Pancreas (tissue), 10 donors: ENCODE measurements at places on chromosomes 16 and 17. TPM values are rescaled to one million over a fixed set of nuclear protein-coding genes. Genes with fewer than 3 reads are reported as not detected.
A peak's percentile ranks its signal among the peaks of the same experiment; 100 is the strongest.

DNA sequence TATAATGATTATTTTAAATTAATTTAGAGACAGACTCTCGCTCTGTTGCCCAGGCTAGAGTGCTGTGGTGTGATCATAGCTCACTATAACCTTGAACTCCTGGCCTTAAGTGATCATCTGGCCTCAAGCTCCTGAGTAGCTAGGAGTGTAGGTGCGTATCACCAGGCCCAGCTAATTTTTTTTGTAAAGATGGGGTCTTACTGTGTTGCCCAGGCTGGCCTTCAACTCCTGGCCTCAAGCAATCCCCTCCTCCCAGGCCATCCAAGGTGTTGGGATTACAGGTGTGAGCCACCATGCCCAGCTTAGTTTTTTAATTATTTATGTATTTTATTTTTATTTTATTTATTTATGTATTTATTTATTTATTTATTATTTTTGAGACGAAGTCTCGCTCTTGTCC is 17.9 kb downstream of the CTCF start:
- no peak overlapping the region for H3K4me3 ChIP-seq
- no peak for DNase-seq
- no peak overlapping the region for H3K27ac ChIP-seq
- no peaks in the 10 kb centered on the region for H3K4me1 ChIP-seq
- H3K36me3 ChIP-seq = no peaks in the 10 kb centered on the region

DNA sequence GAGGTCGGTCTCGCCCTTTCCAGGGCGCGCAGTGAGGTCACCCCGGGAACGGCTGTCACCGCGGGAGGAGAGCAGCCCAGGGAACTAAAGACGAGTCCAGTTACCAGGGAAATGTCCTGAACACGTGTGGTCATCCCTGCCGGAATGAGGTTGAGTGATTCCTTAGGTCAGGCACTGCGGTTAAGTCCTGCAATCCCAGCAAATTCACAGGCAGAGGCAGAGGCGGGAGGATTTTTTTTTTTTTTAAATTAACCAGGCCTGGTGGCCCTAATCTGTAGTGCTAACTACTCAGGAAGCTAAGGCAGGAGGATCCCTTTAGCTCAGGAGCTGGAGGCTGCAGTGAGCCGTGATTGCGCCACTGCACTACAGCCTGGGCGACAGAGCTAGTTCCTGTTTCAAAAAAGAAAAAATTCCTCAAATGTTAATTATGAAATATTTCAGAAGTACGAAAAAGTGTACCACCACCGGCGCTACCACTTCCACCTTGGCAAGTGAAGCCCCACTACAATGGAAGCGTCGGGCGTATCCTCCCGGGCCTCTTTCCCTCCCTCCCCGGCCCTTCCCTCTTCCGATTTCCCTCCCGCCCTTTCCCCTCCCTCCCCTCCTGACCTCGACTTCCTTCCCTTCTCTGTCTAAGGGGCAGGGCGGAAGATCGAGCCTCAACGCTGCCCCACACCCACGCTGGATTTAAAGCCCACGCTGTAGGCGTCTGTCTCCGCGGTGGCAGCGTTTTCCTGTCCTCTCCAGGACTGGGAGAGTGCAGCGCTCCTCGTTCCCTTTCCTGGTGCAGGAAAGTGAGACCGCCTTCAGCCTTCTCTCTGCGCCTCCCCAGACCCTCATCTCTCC is 27.3 kb downstream of the SLFN11 start:
- DNase-seq = peak; percentile 15
- H3K27ac ChIP-seq = no peak overlapping the region
- no peaks in the 10 kb centered on the region for H3K4me1 ChIP-seq

The SLC35B1 gene
- 28.2 TPM for total RNA-seq

DNA sequence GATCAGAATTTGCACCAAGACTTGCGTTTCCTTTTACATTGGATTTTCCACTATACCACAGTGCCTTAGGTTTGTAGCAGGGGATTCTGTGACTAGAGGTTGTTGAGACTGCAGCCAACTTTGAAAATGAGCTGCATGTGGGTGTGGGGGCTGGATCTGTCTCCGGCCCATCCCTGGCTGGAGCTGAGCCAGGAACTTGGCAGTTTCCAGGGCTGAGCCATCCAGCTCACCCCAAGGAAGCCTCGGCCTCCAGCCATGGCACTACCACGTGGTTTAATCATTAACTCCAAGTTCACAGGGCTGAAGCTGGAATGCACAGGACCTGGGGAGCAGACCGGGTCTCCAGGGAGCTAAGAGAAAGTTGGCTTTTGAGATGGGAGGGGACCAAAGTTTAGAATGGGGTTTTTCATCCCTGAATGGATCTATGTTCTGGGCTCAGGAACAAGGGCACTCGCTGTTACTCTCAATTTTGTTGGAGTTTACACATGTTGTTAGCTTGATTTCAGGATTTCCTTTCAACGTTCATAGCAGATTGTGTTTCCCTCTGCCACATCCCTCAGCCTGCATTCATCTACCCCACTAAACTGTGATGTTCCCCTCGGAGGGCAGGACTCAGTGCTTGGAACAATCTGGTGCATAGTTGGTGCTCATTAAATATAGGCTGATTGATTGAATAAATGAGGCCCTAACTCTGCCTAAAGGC is 42.3 kb upstream of the HNF1B start:
- DNase-seq = peak; percentile 73
- no peak overlapping the region for H3K27ac ChIP-seq
- H3K4me3 ChIP-seq = no peak overlapping the region
- H3K27me3 ChIP-seq = no peaks in the 10 kb centered on the region
- H3K36me3 ChIP-seq = no peaks in the 10 kb centered on the region
- H3K4me1 ChIP-seq = peaks cover 14% of the 10 kb centered on the region

DNA sequence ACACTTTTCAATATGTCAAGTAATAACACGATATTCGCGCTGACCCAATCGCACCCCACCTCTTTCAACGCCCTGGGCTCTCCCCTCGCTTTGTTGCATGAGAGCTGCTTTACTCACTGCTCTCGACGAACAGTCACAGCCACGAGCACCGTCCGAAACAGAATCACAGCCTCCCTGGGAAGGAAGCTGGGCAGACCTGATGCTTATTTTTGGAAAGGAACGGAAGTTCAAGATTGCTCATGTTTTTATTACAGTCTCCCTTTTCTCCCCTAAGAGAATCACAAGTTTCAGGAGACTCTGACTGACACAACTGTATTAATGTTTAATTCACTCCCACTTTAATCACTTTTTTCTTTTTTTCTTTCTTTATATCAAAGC is 67.8 kb downstream of the ANKRD11 start:
- H3K27me3 ChIP-seq = no peaks in the 10 kb centered on the region
- no peak for DNase-seq
- peaks cover 21% of the 10 kb centered on the region for H3K4me1 ChIP-seq
- no peaks in the 10 kb centered on the region for H3K36me3 ChIP-seq
- H3K27ac ChIP-seq = no peak overlapping the region
- no peak overlapping the region for H3K4me3 ChIP-seq

DNA sequence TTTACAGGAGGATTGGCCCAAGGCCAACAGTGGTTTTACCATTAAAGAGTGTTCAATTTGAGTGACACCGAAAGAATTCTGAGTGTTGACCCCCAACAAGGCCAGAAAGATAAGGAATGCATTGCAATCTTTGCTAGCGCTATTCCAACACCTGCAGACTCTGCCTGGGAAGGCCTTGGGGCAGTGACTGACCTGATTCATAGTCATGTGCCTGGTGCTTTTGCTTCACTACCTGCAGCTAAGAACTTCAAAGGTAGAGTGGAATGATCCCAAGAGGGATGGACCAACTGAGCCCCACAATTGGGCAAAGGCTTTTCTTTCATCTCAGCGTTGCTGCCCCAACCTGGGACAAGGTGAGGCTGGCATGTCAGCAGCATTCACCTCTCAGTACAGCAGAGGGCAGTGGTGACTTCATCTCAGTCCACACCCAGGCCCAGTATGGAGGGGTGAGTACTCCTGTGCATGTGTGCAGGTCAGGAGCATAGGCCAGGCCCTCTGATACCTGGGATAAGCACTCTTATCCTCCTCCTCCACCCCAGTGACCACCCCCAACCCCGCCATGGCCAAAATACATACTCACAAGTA is 149.6 kb upstream of the GNAO1 start:
- no peak overlapping the region for H3K27ac ChIP-seq
- H3K4me3 ChIP-seq = no peak overlapping the region
- H3K27me3 ChIP-seq = no peaks in the 10 kb centered on the region
- H3K36me3 ChIP-seq = no peaks in the 10 kb centered on the region

- H3K27me3 ChIP-seq = no peaks in the 10 kb centered on the region
- H3K4me1 ChIP-seq = peaks cover 20% of the 10 kb centered on the region
- H3K36me3 ChIP-seq = peaks cover 46% of the 10 kb centered on the region
- no peak overlapping the region for H3K4me3 ChIP-seq
Measured at GRCh38 chr17:80362428-80363119, 52.4 kb upstream of the ENDOV start.

GRCh38 chr16:24972608-24973220 is 42.5 kb downstream of the ARHGAP17 start:
- no peak overlapping the region for H3K27ac ChIP-seq
- H3K27me3 ChIP-seq = no peaks in the 10 kb centered on the region
- DNase-seq = no peak
- no peak overlapping the region for H3K4me3 ChIP-seq
- H3K36me3 ChIP-seq = peaks cover 11% of the 10 kb centered on the region
